ENCODE measurements at places on chromosomes 16 and 17.

DNA sequence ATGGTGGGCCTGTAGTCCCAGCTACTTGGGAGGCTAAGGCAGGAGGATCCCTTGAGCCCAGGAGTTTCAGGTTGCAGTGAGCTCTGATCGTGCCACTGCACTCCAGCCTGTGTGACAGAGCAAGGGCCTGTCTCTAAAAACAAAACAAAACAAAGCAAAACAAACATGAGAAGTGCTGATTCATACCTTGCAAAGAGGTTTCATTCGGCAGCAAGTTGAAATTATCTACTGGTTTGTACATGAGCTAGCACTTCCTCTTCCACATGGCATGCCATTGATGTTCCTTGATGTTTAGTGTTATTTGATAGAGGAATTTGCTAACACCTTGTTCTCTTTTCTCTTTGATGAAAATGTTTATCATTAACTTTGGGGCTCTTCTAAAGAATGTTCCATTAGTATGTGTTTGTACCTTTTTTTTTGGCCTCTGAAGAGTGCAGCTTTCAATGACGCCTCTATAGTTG, 50.6 kb downstream of the SPECC1 start:
- peak; percentile 77 for DNase-seq

GRCh38 chr16:55444754-55445485, 34.1 kb upstream of the MMP2 start:
- DNase-seq = no peak

GRCh38 chr16:77043076-77043475, 147.9 kb upstream of the MON1B start:
- peak; percentile 30 for DNase-seq

DNA sequence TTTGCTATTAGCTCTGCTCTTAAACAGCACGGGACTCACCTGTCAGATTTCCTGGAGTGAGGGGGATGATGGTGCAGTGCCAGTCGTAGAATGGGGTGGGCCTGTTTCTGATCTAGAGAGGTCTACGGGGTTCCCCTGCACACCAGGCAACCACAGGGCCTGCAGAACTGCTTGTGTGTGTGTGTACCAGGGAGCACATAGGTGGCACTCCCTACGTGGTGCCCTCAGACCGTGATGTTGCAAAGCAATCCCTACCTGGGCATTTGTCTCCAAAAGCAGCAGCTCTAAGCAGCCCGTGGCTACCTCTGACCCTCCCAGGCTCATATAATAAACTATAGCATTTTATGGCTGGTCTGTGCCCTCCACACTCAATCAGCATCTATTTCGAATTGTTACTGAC, 38.5 kb downstream of the MPRIP start:
- no peak for DNase-seq

DNA sequence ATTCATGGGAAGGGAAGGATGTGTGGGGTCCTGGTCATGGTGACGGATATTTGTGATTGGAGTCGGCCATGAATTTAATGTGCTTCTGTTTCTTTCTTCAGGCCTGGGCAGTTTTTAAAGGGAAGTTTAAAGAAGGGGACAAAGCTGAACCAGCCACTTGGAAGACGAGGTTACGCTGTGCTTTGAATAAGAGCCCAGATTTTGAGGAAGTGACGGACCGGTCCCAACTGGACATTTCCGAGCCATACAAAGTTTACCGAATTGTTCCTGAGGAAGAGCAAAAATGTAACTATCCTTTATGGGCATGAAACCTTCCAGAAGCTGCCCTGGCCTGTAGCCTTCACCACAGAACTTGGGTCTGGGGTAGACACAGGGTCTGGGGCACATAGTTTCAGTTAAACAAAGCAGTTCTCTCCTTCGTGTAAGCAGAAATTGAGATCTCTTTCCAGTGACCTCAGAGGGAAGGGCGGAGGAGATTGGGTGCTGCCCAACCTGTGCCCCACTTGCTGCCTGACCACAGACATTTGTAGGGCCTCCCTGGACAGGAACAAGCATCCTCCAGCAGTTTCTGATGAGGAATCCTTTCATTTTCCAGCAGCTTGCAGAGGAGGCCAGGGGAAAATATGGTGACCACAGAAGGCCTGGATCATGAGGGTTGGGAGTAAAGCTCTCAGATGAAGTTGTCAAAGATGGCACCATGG, 10.1 kb downstream of the IRF8 start:
- no peak for DNase-seq

All from Panc1 (cell line).